ENCODE measurements at places on chromosomes 4 and X.

DNA sequence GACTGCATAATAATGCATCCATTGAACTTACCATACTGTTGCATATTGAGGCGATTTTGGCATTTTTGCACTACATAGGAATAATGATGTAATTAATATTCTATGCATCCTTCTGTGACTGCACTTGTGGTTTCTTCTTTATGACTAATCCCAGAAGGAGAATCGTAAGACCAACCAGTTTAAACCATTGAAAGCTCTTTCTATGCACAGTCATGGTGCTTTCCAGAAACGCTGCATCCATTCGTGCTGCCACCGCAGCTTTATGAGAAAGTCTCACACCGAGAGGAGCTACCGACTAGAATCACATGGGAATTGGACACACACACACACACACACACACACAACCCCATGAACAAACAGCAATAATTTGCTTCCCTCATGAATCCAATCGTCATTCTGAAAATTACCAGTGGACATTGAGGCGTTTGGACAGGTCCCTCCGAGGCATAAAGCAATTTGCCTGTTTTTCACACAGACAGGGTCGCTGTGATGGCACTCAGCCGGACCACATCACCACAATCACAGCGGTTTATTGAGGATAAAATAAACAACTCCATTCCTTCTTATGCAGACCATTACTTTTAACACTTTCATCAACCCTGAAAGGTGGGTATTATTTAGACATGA, 64.2 kb downstream of the PACRGL start:
- no peaks in the 10 kb centered on the region for H3K36me3 ChIP-seq
- no peaks in the 10 kb centered on the region for H3K27me3 ChIP-seq
- no peak overlapping the region for H3K27ac ChIP-seq
- DNase-seq = no peak
- H3K4me1 ChIP-seq = no peaks in the 10 kb centered on the region
- no peak overlapping the region for H3K4me3 ChIP-seq

GRCh38 chr4:136742333-136742732, 790.0 kb downstream of the PCDH18 start:
- no peak overlapping the region for H3K4me3 ChIP-seq
- no peaks in the 10 kb centered on the region for H3K27me3 ChIP-seq
- no peaks in the 10 kb centered on the region for H3K4me1 ChIP-seq
- DNase-seq = no peak

DNA sequence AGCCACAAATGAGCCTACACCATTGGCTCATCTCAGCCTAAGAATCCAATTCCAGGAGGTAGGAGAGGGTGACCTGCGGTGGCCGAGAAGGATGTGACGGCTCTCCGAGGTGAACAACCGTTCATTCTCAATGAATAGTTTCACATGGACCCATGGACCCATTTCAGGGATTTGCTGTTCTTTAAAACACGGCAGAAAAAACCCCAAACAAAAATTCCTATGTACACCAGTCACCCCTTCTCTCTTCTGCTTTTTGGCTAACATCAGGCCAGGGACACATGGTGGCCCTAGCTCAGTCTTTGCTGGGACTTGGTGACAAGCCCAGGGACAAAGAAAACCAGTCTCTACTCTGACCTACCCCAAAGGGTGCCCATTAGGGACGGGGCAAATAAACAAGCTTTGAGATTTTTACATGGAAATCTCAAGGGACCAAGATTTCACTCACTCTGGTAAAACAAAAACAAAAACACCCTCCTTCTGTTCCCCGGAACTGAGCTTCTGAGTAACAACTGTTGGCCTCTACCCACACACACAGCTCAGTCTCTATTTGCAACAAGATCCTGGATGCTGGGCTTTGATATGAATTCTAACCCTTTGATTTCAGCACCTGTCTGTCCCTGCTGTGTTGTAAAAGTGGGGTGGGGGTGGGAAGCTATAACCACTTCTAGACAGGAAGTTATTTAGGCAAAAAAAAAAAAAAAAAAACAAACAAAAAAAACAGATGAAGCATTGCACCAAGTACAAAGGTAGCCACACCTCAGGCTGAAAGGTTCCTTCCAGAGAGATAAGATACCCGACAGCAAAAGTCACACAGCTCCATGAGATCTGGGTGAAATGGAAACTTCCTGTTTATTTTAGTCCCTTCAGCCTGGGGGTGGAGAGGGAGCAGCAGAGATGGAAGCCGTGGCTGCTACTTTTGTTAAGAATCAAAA, 49.0 kb downstream of the DDX3X start:
- H3K4me3 ChIP-seq = no peak overlapping the region
- H3K27me3 ChIP-seq = peaks cover 16% of the 10 kb centered on the region
- no peak overlapping the region for H3K27ac ChIP-seq
- H3K4me1 ChIP-seq = no peaks in the 10 kb centered on the region
- DNase-seq = no peak

DNA sequence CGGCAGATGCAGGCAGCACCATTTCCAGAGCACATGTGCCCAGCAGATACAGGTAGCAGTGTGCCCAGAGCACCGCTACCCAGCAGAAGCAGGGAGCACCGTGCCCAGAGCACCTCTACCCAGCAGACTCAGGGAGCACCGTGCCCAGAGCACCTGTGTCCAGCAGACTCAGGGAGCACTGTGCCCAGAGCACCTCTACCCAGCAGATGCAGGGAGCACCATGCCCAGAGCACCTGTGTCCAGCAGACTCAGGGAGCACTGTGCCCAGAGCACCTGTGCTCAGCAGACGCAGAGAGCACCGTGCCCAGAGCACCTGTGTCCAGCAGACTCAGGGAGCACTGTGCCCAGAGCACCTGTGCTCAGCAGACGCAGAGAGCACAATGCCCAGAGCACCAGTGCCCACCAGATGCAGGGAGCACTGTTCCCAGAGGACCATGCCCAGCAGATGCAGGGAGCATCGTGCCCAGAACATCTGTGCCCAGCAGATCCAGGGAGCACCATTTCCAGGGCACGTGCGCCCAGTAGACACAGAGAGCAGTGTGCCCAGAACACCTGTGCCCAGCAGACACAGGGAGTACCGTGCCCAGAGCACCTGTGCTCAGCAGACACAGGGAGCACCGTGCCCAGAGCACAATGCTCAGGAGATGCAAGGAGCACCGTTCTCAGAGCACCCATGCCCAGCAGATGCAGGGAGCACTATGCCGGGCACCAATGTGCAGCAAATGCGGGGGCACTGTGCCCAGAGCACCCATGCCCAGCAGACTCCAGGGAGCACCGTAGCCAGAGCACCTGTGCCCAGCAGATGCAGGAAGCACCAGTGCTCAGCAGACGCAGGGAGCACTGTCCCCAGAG, 236.4 kb downstream of the DHRSX start:
- DNase-seq = no peak
- no peak overlapping the region for H3K27ac ChIP-seq
- peaks cover 31% of the 10 kb centered on the region for H3K36me3 ChIP-seq
- no peaks in the 10 kb centered on the region for H3K27me3 ChIP-seq
